GM04503 (cell line): ENCODE measurements at places on chromosomes 2 and 18.
A peak's percentile ranks its signal among the peaks of the same experiment; 100 is the strongest.

DNA sequence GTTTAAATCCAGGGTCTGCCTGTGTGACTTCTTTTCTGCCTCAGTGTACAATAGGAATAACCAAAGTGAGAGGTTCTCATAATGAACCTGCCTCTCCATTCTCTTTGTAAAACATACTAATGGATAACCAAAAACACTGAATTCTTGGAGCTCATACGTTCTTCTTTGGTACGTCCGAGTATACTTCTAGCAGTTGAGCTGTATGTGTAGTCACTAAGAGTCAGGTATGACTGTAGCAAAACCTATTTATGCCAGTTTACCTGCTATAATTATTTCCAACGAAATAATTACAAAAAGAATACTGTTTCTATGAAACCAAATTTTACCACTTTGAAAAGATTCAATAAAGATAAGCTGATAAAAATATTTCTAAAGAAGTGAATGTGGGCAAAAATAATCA is 109.2 kb downstream of the IKZF2 start:
- DNase-seq, result no peak

GRCh38 chr2:172429301-172429968 is 2.0 kb downstream of the ITGA6 start:
- no peak for DNase-seq

DNA sequence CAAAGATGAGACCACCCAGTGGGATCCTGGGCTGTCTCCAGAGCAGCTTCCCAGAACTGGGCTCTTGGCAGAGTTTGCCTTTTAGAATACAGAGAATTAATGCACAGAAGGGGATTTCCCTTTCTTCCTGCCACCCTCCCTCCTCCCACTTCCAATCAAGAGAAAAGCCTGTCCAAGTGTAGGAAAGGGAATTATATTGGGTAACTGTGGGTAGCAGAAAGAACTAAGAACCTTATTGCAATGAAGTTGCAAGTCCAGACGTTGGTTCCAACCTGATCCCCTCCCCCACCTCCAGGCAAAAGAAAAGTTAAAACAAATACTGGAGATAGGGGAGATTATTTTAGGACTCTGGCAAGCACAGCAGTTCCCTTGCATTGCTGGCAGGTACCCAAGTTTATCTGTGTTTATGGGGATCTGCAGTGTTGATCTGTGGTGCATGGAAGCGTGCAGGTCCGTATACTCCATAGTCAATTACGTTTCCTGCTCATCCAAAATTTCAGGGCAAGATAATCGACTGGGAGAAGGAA is 114.3 kb downstream of the PRKCE start:
- no peak for DNase-seq

DNA sequence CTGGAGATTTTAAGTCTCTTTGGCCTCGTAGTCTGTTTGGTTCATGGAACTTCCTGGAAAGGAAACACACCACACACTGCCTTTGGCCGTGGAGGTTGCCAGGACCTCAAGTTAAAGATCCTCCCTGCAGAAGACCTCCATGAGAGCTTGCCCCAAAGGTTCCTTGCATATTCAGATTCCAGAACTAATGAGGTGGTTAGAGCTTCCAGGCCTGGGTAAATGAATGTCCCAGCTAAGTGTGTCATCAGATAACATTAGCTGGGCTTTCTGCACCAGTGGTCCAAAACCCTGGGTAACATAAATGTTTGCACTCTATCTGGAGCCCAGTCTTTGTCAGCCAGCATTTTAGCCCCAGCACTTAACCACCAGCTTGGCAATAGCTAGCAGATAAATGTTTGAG is 122.1 kb upstream of the EML6 start:
- no peak for DNase-seq

GRCh38 chr2:144553379-144553778 is 33.5 kb upstream of the ZEB2 start:
- DNase-seq, result peak; percentile 61
